ENCODE measurements at places on chromosomes 13 and 19.

DNA sequence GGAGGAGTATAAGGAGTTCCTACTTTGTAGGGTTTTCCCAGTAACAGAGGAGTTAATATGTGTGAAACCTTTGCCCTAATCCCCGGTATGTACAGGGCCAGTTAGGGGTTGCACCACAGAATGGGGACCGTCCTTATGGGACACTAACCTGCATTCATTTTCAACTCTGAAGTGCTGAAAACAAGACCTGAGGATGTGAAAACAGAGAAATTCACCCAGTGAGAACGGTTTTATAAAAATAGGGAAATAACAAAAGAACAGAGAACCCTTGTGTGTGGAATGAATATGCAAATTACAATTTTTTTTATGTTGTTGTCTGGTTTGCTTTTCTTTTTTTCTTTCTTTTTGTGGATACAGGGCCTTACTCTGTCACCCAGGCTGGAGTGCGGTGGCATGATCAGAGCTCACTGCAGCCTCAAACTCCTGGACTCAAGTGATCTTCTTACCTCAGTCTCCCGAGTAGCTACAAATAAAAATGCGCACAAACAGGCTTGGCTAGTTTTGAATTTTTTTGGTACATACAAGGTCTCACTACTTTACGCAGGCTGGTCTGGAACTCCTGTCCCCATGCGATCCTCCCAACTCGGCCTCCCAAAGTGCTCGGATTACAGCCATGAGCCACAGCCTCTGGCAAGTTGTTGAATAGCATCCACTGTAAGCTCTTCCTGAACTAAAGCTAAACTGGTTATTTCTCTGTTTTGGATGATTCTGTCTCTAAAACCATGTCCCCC is 10.6 kb downstream of the CLC start:
- DNase-seq = no peak

GRCh38 chr19:14699641-14700040 is 9.8 kb downstream of the ZNF333 start:
- no peak for DNase-seq

DNA sequence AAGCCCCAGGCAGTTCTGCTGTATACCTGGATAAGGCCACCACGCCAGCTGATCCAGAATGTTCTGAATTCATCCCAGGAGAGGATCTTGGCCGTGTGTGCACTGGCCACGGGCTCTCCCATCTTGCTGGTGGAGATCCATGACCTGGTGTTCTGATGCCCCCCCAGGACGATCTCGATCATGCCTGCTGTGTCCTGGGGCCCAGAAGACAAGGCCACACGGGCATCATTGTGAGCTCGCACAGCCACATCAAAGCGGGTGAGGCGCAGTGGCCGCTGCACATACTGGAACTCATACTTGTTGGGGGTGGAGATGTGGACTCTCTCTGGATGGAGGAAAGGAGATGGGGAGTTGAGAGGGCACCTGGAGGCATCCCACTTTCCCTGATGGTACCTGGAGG is 40.1 kb downstream of the F2RL3 start:
- DNase-seq = no peak

GRCh38 chr13:63843766-63844699 is 2428.4 kb upstream of the PCDH20 start:
- no peak for DNase-seq

GRCh38 chr19:13979244-13979615 is 26.9 kb downstream of the RFX1 start:
- no peak for DNase-seq

DNA sequence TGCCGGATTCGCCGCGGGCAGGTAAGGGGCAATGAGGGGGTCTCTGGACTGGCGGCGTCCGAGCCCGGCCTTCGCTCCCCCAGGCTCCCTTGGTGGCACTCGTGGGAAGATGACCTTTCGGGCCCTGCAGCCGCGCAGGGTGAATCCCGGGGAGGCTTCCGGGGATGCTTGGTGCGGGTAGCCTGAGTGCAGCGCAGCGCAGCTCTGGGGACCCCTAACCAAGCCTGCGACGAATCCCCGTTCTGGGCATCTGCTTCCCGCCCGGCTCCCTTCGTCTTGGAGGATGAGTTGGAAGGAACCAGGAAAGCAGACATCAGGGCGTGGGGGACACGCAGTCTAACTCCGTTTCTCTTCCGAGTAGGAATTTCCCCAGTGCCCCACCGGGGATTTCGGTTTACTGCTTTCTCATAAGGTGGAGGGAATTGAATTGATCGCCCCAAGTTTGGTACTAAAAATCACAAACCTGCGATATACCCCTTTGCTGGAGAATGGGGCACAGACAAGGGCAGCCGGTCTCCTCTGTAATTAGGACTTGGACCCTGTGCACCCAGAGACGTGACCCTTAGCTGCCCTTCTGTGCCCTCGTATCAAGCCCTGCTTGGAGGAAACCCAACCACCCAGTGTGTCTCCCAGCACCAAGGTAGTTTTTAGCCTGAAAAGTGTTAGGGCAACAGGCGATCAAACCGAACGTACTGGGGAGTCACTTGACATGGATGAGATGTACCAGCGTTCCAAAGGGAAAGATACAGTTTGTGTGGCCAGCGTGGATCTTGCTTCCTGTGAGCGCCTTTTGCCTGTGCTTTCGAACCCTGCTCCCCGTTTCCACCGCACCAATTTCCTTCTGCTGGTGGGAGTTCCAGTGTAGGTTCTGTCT is 1.0 kb downstream of the GPC5 start:
- DNase-seq = no peak

DNA sequence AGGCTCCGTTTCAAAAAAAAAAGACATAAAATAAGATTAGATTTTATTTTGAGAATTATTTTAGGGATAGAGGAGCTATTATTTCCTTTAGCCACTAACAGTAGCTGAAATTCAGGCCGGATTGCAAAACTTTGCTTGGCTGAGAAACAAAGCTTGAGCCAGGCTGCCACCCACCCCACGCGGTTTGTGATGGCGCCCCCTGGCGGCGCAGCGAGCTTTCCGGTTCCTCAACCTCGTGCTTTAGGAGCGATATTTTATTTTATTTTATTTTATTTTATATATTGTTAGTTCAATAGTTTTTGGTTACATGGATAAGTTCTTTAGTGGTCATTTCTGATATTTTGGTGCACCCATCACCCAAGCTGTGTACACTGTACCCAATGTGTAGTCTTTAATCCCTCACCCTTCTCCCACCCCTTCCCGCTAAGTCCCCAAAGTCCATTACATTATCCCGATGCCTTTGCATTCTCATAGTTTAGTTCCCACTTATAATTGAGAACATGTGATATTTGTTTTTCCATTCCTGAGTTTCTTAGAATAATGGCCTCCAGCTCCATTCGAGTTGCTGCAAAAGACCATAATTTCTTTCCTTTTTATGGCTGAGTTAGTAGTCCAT is 19.8 kb upstream of the CEACAM4 start:
- peak; percentile 43 for DNase-seq

GRCh38 chr19:30006207-30006606 is 64.2 kb downstream of the URI1 start:
- no peak for DNase-seq

GRCh38 chr13:25778808-25779305 is 273.0 kb downstream of the SHISA2 start:
- no peak for DNase-seq

DNA sequence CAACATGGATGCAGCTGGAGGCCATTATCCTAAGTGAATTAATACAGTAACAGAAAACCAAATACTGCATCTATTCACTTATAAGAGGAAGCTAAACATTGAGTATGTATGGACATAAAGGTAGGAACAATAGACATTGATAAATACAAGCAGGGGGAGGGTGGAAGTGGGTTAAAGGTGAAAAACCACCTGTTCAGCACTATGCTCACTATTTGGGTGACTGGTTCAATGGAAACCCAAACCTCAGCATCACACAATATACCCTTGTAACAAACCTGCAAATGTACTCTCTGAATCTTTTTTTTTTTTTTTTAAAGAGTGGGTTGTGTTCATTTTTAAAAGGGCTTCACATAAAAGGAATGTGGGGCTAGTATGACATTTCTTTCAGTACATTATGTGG is 26.9 kb upstream of the CPB2 start:
- DNase-seq = no peak

GRCh38 chr19:30492586-30493270 is 120.5 kb downstream of the ZNF536 start:
- no peak for DNase-seq

GRCh38 chr19:10424011-10424637 is 3.8 kb downstream of the PDE4A start:
- DNase-seq = peak; percentile 66

GRCh38 chr13:111541752-111542529 is 221.5 kb downstream of the TEX29 start:
- DNase-seq = no peak

DNA sequence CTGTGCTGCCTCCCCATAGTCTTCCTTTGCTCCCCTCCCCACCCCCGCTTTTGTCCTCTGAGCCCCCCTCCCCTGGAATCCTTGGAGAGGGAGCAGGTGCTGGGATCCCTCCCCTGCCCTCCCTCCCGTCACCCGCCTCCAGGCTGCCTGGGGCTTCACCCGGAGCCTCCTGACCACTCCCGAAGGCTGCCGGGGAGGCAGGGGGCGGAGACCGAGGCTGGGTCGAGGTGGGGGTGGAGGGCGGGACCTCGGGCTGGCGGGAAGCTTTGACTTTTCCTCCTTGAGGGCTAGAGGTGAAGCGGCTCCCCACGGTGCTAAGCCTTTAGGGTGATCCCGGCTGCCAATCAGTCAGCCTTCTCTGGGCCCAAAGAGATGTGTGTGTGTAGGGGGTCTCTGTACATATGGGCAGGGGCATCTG is 1.5 kb downstream of the KMT5C start:
- DNase-seq = peak; percentile 51

- DNase-seq = no peak
These were observed 1359.6 kb upstream of the ATXN8OS start for GRCh38 chr13:68748038-68748437.

- DNase-seq = no peak
These were observed at the start of gene EPS8L1 for GRCh38 chr19:55075371-55075998. EPS8L1 (plus strand) TSS chr19:55075869; CDS start chr19:55076445, 576 bp downstream.

GRCh38 chr19:14871619-14872230 is 14.2 kb downstream of the OR7A17 start:
- no peak for DNase-seq

DNA sequence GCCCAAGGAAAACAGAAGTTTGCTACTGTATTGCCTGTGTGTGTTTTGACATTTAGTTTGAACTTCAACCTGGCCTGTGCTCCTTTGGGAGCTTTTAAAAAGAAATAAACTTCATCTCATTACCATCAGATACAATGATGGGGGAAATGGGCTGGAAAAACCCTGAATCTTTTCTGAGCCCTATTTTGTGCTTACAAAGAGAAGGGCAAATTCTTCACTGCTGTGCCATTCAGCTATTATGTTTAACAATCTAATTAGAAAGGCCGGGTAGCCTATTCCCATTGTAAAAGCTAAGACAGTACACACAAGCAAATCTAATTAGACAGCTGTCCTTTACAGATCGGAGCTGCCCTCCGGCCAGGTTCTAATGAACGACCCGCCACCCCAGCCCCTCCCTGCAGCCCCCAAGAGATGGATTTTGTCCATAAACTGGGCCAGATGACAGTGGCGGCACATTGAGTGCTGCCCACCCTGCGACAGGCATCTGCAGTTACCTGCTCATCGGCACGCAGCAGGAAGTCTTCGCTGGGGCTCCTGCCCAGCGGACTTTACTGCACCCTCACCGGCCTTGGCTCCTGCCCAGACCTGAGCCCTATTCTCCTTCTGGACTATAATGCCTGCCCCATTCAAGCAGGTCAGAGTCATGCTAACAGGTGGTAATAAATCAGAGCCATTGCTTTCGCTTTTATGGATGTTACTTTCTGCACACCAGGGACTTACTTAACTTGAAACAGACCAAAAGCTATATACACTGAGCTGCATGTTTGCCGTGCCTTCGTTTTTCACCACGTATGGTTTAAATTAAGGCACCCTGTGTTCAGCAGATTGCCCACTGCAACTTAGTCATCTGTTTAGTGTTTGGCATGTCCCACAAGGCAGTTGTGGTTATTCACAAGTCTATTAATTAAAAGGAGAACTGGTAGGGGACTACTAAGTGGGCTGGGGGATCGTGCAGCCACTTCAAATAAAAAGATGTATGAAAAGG is 549.6 kb downstream of the FGF9 start:
- no peak for DNase-seq

DNA sequence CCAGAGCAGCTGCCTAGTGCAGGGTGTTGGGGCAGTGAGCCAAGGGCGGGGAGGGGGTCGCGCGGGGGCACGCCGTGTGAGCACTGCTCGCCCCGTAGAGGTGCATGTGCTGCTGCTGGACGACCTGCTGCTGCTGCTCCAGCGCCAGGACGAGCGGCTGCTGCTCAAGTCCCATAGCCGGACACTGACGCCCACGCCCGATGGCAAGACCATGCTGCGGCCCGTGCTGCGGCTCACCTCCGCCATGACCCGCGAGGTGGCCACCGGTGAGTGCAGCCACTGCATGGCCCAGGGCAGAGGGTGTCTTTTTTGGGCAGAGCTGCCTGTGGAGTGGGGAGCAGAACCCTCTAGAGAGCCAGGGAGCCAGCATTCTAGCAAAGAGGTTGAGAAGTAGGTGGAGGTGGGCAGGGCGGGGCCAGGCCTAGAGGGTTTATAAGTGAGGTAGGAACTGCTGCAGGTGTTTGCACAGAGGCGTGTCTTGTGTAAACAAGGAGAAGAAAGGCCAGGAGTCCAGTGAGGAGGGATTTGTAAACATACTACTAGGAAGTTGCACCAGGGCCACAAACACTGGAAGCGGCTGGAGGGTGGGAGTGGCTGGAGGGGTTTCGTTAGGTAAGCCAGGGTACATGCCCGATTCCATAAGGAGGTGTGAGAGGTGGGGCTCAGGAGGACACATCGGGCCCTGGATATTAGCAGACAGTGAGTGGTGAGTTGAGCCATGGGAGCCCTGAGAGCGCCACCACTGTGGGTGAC is 21.3 kb downstream of the ARHGEF1 start:
- DNase-seq = no peak
